Activated CD4-positive, alpha-beta T cell treated with anti-CD3 and anti-CD28 coated beads, Interleukin-2, amount 10 ng/mL, durations not matched to agents 24 days and 14 days (primary cell): ENCODE measurements at places on chromosomes 7 and 10. TPM values are rescaled to one million over a fixed set of nuclear protein-coding genes. Genes with fewer than 3 reads are reported as not detected.

- DNase-seq: peak; percentile 67
These were observed 109.4 kb downstream of the ABLIM1 start for GRCh38 chr10:114548662-114549061.

GRCh38 chr7:51226063-51226755, 90.4 kb downstream of the COBL start:
- no peak for DNase-seq

Gene MEPCE
- 55.8 and 57.2 TPM in 2 replicates for total RNA-seq

Gene ARHGEF35
- total RNA-seq: 2.8 and 3.5 TPM in 2 replicates

DNA sequence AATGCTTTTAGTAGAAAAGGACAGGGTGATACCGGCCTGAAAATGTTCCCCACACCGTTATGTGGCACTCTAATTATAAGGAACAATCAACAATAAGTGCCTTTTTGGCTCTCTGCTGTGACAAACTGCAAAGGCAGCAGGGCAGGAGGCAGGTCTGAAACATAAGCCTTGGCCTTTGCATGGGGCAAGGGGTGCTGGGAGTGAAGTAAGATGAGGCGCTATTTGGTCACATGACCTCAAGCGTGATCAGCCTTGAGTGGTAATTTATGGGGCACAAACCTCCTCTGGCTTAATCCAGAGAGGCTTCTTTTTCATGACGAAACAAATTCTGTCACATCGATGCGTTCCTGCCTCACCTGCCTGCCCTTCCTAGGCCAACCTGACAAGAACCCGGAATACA, 202.7 kb downstream of the TAX1BP1 start:
- DNase-seq: no peak

DNA sequence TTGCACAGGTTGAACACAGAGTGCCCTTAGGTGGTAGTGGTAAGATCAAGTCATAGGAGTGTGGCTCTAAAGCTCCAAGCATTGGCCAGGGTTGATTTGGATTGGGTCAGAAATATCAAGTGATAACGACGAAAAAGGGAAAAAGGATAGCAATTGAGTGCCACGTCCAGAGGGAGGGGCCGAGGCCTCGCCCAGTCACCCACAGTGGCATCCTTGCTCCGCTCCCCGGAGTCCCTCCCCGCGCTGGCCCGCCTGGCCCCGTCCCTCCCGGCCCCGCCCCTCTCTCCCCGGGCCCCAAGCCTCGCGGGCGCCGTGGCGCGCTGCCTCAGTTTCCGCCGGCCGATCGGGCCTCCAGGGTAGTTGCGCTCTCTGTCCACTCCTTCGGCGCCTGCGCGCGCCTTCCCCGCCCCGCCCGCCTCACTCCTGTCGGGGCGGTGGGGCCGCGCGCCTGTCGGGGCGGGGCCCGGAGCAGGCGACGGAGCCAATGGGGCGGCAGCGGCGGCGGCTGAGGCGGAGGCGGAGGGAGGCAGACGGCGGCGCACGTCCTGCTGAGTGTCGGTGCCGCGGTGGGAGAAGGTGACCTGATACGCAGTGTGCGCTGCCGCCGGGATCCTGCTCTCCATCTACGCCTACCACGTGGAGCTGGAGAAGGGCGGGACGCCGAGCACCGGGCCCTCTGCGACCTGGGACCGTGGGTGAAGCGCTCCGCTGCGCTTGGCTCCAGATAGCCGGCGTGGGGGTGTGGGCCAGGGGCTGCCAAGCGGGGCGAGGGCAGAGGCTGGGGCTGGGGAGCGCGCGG, 209.1 kb upstream of the ZNF722 start:
- no peak for DNase-seq

Gene CCDC3
- total RNA-seq: 0.07 and 0.09 TPM in 2 replicates
